ENCODE measurements at places on chromosomes 4 and X.
A peak's percentile ranks its signal among the peaks of the same experiment; 100 is the strongest.

DNA sequence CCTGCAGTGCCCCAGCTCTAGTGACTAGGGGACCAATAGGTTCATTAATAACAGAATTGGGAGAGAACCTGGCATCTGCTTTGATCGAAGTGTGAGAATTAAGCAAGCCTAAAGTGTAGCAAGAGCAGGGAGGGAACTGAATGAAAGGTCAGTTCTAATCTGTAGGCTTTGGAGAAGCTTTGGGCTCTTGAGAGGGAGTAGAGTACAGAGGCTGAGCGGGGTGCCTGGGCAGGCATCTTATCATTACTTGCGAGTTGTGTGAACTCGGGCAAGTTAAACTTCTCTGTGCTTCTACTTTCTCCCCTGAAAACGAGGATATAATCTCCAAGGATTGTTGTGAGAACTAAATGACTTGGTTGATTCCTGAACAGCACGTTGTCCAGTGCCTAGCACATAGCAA is 906 bp upstream of the PARM1 start:
- DNase-seq: no peak

- peak; percentile 72 for DNase-seq
Measured at GRCh38 chrX:40175511-40176350, 78.0 kb upstream of the BCOR start.

GRCh38 chrX:100417681-100418080 is 7.6 kb upstream of the PCDH19 start:
- DNase-seq: no peak

DNA sequence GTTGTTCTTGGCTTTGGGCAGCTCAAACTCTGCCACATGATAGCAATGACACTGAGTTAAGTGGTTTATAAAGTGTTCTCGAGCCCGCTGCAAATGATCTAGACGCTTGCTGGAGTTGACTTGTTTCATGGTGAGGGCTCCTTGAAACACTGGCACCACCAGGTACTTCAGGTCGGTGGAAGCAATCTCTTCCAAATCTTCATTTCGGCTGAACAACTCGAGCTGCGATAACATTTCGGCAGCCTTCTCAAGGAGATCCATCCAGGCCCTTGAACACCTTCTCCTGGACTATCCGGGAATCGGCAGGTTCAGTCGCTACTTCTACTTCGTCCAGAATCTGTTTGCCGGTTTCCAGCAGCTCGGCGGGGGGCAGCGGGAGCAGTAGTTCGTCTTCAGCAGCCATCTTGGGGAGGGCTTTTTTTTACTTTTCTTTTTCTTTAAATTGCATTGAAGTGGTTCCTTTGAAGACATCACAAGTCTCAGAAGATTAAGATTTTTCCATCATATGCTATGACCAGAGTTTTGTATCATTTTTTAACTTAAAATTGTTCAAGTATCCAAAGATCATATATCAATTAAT is 28.0 kb downstream of the HNRNPDL start:
- no peak for DNase-seq

GRCh38 chrX:137550665-137551261 is 15.2 kb upstream of the ZIC3 start:
- no peak for DNase-seq

DNA sequence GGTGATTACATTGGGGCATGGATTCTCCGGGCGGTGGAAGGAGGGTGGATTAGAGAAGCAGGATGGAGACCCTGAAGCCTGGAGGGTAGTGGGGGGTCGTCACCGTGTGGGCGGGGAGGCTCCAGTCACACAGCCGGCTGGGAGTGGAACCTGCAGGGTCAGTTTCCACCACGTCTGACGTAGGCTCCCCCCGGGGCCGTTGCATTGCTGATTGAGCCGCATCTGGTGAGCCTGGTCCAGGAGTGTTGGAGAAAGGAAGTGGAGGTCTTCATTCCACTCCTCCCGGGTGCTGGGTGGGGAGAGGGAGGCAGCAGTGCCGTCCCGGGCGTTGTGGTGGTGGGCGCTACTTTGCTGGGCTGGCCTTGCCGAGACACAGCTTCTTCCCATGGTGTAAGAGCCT is 28.1 kb downstream of the TBC1D14 start:
- DNase-seq: no peak

DNA sequence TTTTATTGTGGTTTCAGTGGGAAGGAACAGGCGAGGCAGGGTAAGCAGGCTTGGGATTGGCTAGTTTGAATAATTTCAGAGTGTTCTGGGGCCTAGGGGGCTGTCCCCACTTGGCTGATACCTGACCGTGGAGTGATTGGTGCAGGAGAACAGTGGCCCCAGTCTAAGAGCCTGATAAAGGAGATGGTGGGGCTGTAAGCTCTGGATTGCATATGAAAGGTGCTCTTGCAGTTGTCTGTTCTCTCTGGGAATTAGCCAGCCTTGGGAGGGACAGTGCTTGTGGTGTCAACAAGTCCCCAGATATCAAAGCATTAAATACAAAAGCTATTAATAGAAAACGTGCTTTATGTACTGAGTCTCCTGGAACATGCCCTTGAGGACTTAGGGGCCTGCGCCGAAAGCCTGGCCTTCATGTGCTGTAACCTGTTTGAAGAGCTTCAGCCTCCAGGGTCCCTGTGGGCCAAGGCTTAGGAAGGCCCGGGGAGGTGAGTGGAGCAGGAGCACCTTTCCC is 30.4 kb upstream of the CLTRN start:
- DNase-seq: no peak

DNA sequence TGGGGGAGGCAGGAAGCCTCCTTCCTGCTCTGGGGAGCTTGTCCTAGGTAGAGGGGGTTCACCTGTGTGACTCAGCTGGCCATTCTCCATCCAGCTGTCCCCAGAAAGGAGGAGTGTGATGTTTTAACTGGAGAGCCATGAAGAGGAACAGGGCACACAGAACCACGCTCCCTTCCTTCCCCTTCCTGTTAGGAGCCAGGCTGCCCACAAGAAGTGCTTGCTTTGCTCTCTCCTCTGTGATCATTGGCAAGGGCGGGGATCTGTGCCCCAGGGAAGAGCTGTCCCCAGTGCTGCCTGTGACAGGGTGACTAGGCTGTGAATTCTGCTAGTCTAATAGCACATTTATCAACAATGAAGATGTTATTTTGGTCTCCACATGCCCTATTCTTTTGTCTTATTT is 169.6 kb upstream of the GATB start:
- DNase-seq: no peak

DNA sequence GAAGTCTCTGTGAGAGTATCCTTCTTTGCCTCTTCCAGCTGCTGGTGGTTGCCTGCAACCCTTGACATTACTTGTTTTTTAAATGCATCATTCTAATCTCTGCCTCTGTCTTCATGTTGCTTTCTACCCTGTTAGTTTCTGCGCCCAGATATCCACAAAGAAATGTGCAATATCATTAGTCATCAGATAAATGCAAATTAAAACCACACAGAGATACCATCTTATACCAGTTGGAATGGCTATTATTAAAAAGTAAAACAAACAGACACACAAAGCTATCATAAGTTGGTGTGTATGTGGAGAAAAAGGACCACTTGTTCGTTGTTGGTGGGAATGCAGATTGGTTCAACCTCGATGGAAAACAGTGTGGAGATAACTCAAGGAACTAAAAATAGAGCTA is 517.4 kb downstream of the FAT4 start:
- no peak for DNase-seq

DNA sequence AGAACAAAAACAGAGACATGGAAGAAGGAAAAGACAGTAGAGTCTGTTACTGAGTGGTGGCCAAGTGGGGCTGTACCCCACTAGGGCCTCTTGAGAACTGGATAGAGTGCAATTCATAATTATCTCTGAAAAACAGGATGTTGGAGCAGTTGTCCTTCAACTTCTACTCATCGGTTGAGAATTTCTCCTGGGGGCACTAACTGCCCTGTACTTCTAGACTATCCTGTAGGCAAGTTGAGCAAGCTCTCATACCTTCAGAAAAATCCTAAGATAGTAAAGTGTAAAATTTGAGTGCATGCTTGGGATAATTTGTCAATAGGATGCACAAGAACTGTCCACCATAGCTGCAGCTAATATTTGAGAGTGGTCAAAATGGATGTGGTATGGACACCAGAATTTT is 179.7 kb upstream of the CNKSR2 start:
- no peak for DNase-seq

DNA sequence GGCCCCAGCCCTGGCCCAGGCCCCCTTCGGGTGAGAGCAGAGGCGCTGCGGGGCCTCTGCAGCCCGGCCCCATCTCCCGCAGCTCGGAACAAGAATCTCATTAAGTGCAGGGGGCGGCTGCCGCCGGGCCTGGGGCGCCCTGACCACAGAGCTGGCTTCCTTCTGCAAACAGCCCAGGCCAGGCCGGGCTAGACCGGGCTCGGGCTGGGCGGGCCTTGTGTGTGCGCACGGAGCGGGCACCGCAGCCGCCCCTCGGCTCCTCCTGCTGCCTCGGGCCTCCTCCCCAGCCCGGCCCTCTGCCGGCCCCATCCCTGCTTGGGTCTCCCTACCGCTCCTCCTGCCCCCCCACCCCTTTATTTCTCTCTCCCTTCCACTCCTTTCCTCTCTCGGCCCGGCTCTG is 83.3 kb downstream of the EFNB1 start:
- DNase-seq: no peak

GRCh38 chr4:86582410-86582809 is 11.7 kb upstream of the PTPN13 start:
- DNase-seq: no peak

GRCh38 chrX:84199688-84200087 is 11.7 kb upstream of the RPS6KA6 start:
- DNase-seq: no peak

Measured in naive thymus-derived CD8-positive, alpha-beta T cell (primary cell).